ENCODE measurements at places on chromosomes 16 and 17.

DNA sequence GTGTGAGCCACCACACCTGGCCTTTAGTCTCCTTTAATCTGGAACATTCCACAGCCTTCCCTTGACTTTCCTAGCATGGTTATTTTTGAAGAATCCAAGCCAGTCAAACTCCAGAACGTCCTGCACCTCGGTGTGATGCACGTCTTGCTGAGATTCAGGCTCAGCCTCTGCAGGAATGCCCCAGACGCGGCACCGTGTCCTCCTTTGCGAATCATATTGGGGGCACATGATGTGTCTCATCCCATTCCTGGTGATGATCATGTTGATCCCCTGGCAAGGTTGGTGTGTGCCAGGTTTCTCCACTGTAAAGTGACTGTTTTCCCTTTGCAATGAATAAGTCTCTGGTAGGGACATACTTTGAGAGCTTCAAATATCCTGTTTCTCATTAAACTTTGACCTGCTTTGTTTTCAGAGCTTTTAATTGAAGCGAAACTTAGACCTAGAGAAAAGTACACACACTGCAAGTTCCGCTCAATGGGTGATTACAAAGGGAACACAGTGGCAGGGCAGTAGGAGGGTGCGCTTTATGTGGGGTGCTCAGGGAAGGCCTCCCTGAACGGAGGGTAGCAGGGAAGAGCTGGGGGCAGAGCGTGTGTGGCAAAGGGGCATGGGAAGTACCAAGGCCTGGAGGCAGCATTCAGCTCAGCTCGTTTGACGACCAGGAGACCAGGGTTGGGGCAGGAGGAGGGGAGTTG lies 9.6 kb upstream of the ATP2C2 start:
- no peak for DNase-seq

DNA sequence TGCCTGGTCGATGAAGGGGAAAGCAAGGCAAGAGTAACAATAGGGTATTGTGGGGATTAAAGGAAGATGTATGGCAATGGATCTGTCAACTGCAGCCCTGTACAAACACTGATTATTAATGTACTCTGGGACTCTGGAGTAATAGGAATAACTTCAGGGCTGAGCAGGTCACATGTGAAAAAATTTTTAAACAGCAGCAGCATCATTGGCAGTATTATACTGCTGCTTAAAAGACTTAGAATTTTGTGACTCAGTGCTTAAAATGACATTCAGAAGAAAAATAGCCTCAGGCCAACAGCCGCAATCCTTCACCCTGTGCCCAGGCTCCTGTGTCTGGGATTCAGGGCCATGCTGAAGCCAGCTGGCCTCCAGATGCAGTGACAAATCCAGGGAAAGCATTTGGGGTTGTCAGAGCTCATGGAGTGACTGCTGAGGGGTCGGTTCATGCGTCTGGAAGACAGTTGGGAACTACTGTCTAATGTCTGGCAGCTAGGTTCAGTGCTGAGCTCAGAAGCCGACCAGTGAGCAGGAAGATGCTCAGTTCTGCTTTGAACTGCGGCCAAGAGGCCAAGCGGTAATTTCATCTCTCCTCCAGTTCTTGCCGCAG lies 22.2 kb downstream of the TEX2 start:
- DNase-seq: no peak

GRCh38 chr16:24950275-24950674 lies 64.9 kb downstream of the ARHGAP17 start:
- no peak for DNase-seq

DNA sequence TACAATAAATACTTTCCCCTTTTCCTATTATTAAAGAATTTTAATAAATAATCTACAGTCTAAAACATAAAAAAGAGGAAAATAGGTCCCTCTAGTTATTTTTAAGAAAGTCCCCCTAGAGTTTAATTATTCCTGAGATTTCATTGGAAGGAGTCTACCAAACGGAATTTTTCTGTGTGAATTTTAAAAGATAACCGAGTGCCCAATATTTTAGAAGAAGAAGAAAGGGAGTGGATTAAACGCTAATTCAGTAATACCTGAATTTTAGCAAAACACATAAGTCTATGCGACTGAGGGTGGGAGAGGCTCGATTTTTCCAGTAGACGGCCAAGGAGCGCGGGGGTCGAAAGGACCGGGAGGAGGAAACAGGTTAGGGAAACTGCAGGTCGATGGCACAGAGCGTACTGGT lies 2.2 kb downstream of the HOXB2 start:
- no peak for DNase-seq

GRCh38 chr16:84761448-84762368 lies 58.1 kb upstream of the CRISPLD2 start:
- no peak for DNase-seq

- DNase-seq: no peak
These were observed 50.7 kb downstream of the TOX3 start for GRCh38 chr16:52496051-52496876.

GRCh38 chr17:66638707-66639479 lies 196.0 kb upstream of the CACNG5 start:
- DNase-seq: no peak

DNA sequence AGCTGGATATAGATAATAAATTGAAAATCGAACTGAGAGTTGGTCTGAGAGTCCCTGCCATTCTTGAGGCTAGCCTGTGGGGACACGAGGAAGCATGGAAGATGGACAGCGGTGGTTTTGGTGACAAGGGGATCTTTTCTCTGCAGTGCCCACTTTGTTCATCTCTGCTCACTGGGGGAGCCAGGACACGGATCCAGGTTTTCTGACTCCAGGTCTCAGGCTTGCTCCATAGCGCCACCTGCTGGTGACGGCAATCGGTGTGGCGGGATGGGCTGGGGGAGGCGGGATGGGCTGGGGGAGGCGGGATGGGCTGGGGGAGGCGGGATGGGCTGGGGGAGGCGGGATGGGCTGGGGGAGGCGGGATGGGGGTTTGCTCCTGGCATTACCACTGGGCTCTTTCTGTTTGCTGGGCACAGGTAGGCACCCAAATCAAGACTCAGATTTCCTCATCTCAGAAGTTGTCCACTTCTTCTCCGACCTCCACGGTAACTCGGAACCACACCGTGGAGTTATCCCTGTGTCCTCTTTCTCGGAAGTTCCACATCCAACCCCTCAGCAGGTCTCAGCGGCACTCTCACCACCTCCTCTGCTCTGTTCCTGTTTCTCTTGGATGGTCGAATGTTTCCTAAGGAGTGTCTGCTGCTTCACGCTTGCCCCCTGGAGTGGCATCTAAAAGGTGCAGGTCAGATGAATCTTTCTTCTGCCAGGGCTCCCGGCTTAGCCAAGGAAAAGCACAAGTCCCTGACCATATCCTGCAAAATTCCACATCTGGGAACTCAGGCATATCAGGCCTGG lies 142.4 kb downstream of the CYLD start:
- no peak for DNase-seq

DNA sequence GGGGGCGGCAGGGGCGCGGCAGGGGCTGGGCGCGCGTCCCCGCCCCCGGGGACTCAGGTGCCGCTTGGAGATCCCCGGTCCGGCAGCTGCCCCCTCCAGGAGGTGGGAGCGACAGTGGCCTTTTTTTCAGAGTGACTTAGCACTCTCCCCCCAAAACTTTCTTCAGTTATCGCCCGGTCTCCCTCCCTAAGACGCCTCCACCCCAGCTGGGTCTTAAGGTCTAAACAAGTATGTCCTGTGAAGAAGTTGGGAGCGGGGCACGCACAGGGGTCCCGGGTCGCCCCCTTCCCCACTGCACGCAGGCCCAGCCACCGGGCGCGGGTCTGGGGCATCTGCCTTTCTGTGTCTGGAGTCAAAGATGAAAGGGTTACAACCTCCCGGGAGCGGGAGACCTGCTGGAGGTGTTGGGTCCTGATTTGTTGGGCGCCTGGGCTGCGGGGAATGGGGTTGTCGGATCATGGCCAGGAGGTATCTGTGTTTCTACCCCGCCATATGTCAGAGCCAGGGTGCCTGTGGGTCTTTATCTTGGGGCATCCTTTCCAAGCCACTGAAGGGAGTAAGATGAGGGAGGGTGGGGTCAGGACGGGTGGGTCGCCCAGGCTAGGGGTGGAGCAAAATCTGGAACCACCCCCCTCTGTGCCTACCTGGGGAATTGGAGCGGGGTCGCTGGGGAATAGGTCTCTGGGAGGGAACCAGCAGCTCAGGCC lies 757 bp downstream of the FMNL1 start:
- no peak for DNase-seq

GRCh38 chr16:14510939-14511799 lies 118.9 kb downstream of the PARN start:
- no peak for DNase-seq

DNA sequence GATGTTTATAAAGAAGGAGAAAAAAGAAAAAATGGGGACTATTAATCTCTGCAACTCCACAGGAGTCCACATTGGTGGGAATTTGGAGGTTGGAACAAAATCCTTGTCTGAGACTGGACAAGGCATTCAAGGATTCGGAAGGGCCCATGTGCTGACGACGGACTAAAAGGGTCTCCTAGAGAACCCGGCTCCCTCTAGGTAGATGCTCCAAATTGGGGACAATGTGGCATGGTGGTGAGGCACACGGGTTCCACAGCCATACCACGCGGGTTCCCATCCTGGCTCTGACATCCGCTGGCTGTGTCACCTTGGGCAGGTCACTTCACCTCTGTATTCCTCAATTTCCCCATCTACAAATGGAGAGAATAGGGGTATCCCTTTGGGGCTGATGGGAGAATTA lies 227.4 kb downstream of the C16orf78 start:
- DNase-seq: no peak

GRCh38 chr17:40076591-40076990 lies 13.8 kb downstream of the THRA start:
- DNase-seq: no peak

DNA sequence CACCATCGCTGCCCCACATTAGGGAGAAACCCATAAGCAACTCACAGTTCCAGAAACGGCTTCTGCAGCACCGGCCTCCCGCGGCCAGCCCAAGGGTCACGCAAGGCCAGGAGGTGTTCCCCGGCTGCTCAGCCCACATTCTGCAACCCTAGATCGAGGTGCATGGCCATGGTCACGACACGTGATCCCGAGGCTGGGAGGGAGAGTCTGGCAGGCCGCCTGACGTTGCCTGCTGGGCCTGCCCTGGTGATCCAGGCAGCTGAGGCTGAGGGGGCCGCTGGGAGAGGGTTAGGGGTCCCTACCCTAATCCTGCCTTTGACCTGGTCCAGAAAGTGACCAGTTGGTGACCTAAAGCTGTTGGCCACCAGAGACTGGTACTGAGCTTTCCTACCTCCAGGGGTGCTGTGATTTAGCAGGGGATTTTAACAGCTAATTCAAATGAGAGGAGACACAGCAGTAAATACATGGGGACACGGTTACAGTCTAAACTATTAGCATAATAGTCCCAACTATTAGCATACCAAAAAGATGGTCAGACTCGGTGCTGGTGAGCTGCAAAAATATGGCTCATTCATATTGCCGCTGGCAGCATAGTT lies 97.4 kb upstream of the CIBAR2 start:
- DNase-seq: no peak

GRCh38 chr16:57349212-57350031 lies 9.2 kb upstream of the CCL22 start:
- DNase-seq: no peak

DNA sequence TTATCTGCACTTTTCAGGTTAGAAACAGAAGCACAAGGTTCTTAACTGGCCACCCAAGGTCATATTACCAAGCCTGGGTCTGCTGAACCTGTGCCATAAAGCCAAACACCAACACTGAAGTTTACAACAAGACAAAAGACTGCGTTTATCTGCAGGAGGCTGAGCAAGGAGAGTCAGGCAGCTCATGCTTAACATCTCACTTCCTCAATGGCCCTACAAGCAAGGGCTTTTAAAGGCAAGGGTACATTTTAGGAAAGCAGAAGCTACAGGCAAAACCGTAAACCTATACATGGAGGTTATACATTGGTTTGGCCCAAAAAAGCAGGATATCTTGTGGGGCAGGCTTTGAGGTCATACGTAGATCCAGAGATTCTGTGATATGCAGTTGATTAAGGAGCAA lies 91.2 kb downstream of the GNAO1 start:
- no peak for DNase-seq

GRCh38 chr17:56424543-56425044 lies 168.9 kb upstream of the NOG start:
- no peak for DNase-seq

DNA sequence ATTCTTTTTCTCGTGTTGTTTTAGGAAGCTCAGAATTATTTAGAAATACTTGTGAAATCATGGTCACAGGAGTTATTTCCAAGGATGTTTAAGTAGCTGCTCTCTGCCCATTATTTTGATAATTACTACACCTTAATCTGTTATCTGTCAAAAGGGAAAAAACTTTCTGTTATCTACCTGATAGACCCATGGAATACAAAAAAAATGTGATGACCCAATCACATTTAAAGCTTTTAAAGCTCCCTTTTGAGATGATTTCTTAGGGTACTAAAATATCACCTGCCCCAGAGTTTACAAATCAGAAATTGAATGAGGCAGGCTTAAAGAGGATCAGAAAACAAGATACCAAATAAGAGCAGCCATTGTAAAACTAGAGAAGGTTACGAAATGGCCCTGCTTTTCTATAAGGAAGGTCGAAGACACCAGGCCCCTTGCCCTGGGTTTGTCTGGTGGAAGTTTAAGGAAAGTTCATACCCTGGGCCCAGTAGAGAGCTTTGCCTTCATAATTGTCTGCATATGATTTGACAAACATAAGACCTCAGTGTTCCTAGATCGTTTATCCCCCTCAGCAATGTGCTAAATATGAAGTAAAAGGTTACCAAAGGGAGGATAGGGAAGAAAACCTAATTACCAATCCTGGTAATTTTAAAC lies 149.9 kb upstream of the TBX2 start:
- no peak for DNase-seq

GRCh38 chr17:76292567-76292966 lies 15.5 kb downstream of the QRICH2 start:
- DNase-seq: no peak

GRCh38 chr16:89426736-89427530 lies 63.4 kb downstream of the ANKRD11 start:
- no peak for DNase-seq

- DNase-seq: no peak
These were observed 74.2 kb upstream of the ZNF469 start for GRCh38 chr16:88308441-88309173.

DNA sequence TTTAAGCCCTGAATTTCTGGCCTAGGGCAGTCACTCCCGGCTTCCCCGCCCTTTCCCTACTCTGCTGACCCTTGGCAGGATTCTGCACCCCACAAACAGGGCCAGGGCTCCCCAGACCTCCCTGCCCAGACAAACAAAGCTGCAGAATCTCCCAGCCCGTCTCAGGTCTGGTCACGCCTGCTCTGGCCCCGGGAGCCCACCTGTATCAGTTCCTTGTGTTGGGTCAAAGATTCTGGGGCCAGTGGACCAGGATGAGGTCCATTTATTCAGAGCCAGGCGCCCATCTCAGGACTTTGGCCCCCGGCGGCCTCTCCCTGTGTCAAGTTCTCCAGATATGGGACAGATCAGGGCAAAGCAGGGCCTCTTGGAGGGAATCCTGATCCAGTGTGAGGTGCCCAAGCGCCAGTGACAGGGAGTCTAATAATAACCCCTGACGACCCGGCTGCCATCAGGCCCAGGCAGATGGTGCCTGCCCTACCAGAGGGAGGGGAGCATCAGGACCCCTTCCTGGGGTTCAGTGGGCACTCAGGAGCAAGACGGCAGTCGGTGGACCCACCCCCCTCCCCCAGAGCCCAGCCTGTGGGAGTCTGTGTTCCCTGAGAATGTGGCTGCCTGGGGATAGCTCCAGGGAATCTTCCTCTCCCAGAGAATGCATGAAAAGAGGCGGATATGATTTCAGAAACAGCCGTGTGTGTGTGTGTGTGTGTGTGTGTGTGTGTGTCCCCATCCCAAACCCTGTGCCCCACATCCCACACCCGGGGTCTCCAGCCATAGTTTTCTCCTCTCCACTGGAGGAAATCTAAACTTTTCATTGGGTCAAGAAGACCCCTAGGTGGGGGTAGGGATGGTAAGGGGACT lies 1.3 kb downstream of the TTYH2 start:
- no peak for DNase-seq

- no peak for DNase-seq
These were observed 54.5 kb downstream of the MYO18A start for GRCh38 chr17:29125651-29126050.
